ENCODE measurements at places on chromosomes 3 and 15.

DNA sequence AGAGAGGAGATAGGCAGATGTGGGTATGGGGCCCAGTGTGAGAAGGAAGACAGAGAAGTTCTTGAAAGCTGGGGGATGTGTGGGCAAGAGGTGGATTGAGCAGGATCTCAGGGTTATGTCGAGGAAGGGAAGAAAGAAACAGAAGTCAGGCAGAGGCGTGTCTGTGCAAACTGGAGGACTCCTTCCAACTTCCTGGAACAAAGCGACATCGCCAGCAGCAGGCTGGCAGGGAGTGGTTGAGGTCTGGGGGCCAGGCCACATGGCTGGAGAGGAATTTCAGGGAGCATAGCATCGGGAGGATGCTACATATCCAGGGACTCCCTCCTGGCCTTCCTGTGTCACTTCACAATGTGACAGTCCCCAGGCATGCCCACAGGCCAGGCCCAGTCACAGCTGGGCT, 42.9 kb upstream of the MYZAP start:
- DNase-seq: no peak

DNA sequence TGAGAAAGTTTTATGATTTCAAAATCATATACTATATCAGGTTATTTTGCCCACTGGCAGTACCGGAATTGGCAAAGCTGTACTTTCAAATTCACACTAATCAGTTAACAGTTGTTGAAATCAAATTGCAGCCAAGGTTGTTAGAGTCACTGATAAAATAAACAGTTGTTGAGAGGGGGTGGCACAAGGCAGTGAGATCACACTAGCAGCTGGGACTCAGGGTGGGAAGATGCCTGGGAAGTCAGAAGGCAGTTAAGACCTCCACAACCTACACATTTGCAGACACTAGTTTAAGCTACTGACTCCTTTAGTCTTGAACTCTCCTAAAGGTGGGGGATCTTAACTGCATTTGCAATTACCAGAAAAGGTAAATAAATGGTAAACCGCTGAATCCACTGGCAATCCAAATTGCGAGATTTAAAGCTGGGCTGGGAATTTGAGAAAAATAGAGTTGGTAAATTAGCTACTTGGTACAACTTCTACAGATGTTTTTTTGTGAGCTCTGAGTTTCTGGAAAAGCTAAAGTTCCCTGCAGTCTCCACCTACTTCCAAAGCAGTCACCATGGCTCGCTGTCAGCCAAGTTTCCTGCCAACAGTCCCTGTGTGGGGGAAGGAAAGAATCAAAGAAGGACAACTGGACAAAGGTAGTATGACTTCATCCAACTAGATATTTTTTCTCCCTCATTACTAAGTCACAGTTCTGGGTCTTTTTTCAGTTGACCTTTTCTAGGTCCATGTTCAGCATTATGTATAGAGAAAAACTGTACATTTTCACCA, 105.7 kb downstream of the ZNF385D start:
- no peak for DNase-seq

- DNase-seq: no peak
Observed at GRCh38 chr15:58039079-58040035, 26.2 kb downstream of the ALDH1A2 start.

- DNase-seq: no peak
Observed at GRCh38 chr15:78930577-78931388, 14.1 kb downstream of the CTSH start.

- no peak for DNase-seq
Observed at GRCh38 chr3:77436908-77437307, 397.0 kb downstream of the ROBO2 start.

DNA sequence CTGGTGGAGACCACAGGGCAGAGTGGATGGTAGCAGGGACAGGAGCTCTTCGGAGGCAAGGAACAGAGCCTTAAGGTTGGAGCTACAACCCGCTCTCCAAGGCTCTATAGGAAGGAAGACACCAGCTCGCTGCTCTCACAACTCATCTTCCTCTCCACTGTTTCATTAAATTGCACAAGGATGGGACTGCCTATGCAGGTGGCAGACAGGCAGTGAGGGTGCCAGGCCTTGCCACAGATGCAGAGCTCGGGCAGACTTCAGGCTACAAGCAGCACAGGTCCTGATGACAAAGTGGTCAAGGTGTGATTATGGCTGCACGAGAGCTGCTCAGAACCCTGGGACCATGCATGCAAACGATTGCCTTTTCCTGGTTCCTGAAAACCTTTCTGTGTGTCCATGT, 144.6 kb downstream of the FOXP1 start:
- no peak for DNase-seq

DNA sequence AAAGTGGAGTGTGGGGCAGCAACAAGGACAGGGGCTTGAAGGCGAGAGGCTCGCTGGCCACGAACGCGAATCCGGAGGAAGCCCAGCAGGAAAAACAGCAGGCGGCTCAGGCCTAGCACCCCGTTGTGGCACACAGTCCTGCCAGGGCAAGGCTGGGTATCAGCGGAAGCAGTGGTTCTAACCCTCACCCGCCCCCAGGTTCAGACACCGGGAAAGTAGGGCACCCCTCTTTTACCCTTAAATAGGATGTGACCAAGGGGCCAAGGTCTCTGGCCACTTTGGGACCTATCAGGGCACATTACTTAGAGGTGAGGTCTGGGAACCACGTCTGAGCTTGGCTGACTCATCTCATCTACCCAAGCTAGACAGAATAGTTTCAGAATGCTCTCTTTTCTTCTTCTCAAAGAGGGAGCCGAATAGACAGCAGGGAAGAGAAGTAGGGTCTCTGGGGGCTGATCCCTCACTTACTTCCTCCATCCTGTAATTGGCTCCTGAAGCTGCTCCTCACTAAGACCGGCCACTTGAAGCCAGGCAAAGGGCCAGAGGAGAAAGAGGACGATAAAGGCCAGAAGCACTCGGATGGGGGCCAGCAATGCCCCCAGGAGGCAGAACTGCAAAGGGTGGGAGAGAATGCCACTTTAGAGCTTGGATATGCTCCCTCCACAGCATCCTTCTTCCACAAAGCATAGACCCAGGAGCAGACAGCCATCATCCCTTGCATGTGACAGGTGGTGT, 1.7 kb downstream of the LPCAT4 start:
- DNase-seq: no peak

GRCh38 chr3:13689373-13690260, 140.7 kb downstream of the FBLN2 start:
- DNase-seq: no peak
